ENCODE measurements at places on chromosomes 3 and 15.
A peak's percentile ranks its signal among the peaks of the same experiment; 100 is the strongest.

- H3K4me3 ChIP-seq: no peak overlapping the region
- H3K27ac ChIP-seq: no peak overlapping the region
- no peaks in the 10 kb centered on the region for H3K4me1 ChIP-seq
- DNase-seq: no peak
- H3K36me3 ChIP-seq: no peaks in the 10 kb centered on the region
Measured at GRCh38 chr3:76065964-76066363, 280.6 kb upstream of the ZNF717 start.

DNA sequence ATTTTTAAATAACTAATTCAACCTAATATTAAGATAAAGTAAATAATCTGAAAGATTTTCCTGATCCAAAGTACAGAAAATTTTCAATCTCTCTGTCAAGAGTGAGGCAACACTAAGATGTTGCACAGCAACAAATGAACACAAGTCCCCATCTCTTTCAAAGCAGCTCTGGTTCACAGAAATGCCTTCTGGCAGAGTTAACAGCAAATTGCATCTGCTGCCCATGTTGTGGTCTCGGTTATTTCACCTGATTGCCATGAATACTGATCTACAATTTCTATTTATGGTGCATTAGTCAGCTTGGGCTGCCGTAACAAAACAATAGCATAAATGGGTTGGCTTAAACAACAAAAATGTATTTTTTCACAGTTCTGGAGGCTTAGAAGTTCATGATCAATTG lies 167.3 kb downstream of the BCHE start:
- DNase-seq: no peak
- H3K4me3 ChIP-seq: no peak overlapping the region
- H3K27ac ChIP-seq: peak overlapping the region; percentile 35
- no peaks in the 10 kb centered on the region for H3K27me3 ChIP-seq

- no peaks in the 10 kb centered on the region for H3K4me1 ChIP-seq
- DNase-seq: no peak
- H3K4me3 ChIP-seq: no peak overlapping the region
- H3K27me3 ChIP-seq: no peaks in the 10 kb centered on the region
- no peak overlapping the region for H3K27ac ChIP-seq
Measured at GRCh38 chr15:78739996-78740903, 71.0 kb downstream of the ADAMTS7 start.

GRCh38 chr15:72237029-72237852 lies 6.3 kb upstream of the PKM start:
- H3K4me1 ChIP-seq: peaks cover 12% of the 10 kb centered on the region
- H3K36me3 ChIP-seq: no peaks in the 10 kb centered on the region

DNA sequence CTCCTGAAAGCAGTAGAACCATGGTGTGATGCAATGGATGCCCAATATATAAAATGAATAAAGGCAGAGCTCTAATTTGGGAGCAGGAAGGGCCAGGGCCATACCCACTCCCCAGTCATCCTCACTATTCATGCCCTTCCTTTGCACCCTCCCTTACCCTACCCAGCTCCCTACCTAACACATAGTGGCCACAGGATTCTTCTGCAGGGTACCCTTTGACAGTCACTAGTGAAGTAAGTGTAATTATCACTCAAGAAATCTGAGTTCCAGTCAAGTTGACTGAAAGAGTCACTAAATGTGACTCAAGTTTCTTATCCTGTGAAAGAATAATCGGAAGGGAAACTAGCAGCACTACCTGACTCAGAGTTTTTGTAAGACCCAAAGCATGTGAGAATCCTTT lies 69.2 kb downstream of the RASA2 start:
- no peaks in the 10 kb centered on the region for H3K4me1 ChIP-seq
- no peaks in the 10 kb centered on the region for H3K27me3 ChIP-seq
- H3K36me3 ChIP-seq: peaks cover 46% of the 10 kb centered on the region
- no peak overlapping the region for H3K4me3 ChIP-seq
- H3K27ac ChIP-seq: no peak overlapping the region
- no peak for DNase-seq

- no peaks in the 10 kb centered on the region for H3K36me3 ChIP-seq
- no peak overlapping the region for H3K4me3 ChIP-seq
- DNase-seq: no peak
- H3K27ac ChIP-seq: no peak overlapping the region
- peaks cover 27% of the 10 kb centered on the region for H3K4me1 ChIP-seq
Measured at GRCh38 chr3:53794597-53794996, 51.6 kb downstream of the CHDH start.

DNA sequence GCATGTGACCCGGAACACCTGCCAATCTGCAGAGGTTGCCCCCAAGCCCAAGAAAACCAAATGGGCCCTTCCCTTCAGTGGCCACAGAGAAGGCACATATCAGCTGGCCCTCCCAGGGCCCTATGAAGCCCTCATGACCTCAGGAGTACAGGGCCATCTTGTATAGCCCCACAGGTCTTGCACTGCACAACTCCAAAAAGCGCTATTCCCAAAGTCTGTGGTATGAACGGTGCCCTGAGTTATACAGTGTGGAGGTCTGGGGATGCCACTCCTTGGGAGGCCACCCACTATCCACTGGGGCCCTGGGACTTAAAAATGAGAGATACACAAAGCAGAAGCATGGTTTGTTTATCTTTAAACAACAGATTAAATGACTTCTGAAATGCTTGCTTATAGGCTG lies 61.5 kb downstream of the CAPN7 start:
- H3K4me1 ChIP-seq: peaks cover 18% of the 10 kb centered on the region
- no peak overlapping the region for H3K4me3 ChIP-seq
- no peaks in the 10 kb centered on the region for H3K36me3 ChIP-seq

DNA sequence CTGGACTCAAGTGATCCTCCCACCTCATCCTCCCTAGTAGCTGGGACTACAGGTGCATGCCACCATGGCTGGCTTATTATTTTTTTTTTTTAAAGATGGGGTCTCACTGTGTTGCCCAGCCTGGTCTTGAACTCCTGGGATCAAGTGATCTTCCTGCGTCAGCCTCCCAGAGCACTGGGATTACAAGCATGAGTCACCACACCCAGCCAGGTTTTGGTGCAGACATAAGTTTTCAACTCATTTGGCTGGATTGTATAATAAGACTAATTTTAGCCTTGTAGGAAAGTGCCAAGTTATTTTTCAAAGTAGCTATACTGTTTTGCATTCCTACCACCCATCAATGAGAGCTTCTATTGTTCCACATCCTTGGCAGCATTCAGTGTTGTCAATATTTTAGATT lies 32.1 kb downstream of the BUB1B start:
- peaks cover 11% of the 10 kb centered on the region for H3K36me3 ChIP-seq
- H3K27me3 ChIP-seq: no peaks in the 10 kb centered on the region
- H3K4me1 ChIP-seq: no peaks in the 10 kb centered on the region
- no peak for DNase-seq
- H3K27ac ChIP-seq: no peak overlapping the region

DNA sequence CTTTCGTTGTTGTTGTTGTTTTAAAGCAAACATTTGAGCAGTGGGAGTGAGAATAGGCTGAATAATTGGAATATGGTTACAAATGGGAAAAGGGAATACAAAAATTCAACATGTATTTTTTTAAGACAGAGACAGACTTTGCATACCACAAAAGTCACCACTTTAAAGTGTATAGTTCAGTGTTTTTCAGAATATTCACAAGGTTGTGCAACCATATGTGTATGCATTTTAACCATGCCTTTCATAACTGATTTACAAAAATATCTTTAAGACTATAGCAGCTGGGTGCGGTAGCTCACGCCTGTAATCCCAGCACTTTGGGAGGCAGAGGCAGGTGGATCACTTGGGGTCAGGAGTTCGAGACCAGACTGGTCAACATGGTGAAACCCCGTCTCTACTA lies 41.3 kb downstream of the EHHADH start:
- H3K27ac ChIP-seq: no peak overlapping the region
- DNase-seq: no peak
- H3K27me3 ChIP-seq: no peaks in the 10 kb centered on the region
- H3K36me3 ChIP-seq: no peaks in the 10 kb centered on the region
- H3K4me1 ChIP-seq: peaks cover 24% of the 10 kb centered on the region

GRCh38 chr3:61776390-61776789 lies 215.0 kb downstream of the PTPRG start:
- no peak overlapping the region for H3K4me3 ChIP-seq
- no peak overlapping the region for H3K27ac ChIP-seq
- DNase-seq: no peak
- H3K36me3 ChIP-seq: no peaks in the 10 kb centered on the region

DNA sequence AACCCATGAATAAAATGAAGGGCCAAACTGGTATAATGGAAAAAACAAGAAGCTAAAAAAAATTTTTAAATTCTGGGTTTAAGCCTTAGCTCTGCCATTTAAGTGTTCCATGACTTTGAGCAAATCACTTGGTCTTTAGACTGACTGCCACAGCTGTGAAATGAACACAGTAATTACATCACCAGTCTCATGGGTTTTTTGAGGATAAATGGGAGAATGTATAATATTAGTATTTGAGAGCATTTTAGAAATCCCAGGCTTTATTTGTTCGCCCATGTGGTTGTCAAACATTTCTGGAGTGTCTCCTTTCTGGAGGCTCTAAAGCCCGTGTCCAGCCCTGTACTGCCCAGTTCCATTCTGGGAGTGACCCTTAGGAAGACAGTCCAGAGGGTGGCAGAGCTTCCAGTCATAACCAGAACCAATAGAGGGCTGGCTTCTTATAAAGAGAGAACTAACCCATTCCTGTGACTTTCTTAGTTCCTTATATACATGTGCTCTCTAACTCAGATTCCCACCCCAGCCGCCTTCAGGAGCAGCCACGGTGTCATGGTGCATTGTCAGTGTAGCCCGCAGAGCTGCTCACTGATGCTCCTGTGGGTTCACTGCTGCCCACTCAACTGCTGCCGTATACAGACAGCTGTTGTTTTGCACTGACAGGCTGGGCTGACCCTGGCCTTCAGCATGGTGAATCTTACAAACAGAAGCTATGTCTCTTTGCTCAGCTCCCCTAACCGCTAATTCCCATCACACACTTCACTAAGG lies 44.7 kb downstream of the BOC start:
- no peak overlapping the region for H3K4me3 ChIP-seq
- peaks cover 14% of the 10 kb centered on the region for H3K4me1 ChIP-seq
- DNase-seq: no peak
- H3K27me3 ChIP-seq: no peaks in the 10 kb centered on the region

- H3K27me3 ChIP-seq: no peaks in the 10 kb centered on the region
- H3K36me3 ChIP-seq: no peaks in the 10 kb centered on the region
- H3K4me3 ChIP-seq: no peak overlapping the region
- H3K27ac ChIP-seq: peak overlapping the region; percentile 67
- DNase-seq: no peak
Measured at GRCh38 chr3:72269475-72269874, 484.5 kb upstream of the PROK2 start.

- no peaks in the 10 kb centered on the region for H3K27me3 ChIP-seq
- H3K27ac ChIP-seq: no peak overlapping the region
- no peak for DNase-seq
- peaks cover 12% of the 10 kb centered on the region for H3K4me1 ChIP-seq
- H3K4me3 ChIP-seq: no peak overlapping the region
Measured at GRCh38 chr3:104598848-104599511, 767.7 kb upstream of the ALCAM start.

- H3K36me3 ChIP-seq: no peaks in the 10 kb centered on the region
- DNase-seq: no peak
Measured at GRCh38 chr15:27324886-27325615, 354.1 kb downstream of the GABRG3 start.
